Activated CD8-positive, alpha-beta T cell treated with anti-CD3 and anti-CD28 coated beads, Interleukin-2, amount 10 ng/mL, durations not matched to agents 7 days and 5 days (primary cell): ENCODE measurements at places on chromosomes 11 and 22. TPM values are rescaled to one million over a fixed set of nuclear protein-coding genes. Genes with fewer than 3 reads are reported as not detected.
A peak's percentile ranks its signal among the peaks of the same experiment; 100 is the strongest.

DNA sequence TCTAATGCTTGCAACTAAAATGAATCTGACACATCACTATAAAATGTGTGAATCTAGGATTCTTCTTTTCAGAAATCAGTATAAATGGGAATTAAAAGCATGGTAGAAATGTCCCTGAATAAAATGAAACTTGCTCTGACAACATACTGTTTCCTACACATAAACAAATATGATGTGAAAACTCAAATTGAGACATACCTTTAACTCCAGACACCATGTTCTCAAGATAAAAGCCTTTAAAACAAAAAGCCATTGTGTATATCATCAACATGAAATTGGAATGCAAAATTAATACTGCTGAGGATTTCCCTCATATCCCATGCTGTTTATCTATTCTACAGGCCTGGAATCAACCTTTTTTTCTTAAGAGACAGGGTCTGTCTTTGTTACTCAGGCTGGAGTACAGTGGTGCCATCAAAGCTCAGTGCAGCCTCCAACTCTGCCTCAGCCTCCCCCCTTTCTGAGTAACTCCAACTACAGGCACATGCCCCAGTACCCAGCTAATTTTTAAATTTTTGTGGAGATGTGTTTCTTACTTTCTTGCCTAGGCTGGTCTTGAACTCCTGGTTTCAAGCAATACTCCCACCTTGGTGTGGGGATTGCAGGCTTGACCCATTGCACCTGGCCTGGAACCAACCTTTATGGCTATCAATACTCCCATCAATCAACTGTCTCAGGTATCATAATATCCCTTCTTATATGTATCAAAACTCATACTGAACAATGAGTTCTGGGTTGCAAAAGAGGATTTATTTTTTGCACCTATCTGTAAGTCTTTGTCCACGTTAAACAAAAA, 6.7 kb downstream of the TAF1D start:
- DNase-seq, result no peak
- peak overlapping the region; percentile 34 for H3K4me3 ChIP-seq
- no peaks in the 10 kb centered on the region for H3K27me3 ChIP-seq
- peaks cover 66% of the 10 kb centered on the region for H3K4me1 ChIP-seq

DNA sequence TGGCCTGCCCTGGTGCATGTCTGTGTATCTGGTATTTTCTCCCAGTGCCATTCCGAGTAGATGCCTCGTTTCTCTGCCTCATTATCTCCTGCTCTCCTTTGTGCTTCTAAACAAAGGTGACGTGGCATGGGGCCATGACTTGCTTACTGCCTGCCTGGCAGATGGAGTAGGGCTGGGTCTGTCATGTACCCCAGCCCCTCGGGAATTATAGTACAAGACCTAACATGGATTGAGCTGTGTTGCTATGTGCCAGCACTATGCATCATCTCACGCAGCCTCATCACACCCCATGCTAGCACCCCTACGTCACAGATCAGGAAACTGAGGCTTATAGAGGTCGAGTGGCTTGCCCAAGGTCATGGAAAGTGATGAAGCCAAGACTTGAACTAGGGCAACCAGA, 88.1 kb downstream of the GALNT18 start:
- no peak overlapping the region for H3K27ac ChIP-seq
- H3K27me3 ChIP-seq, result no peaks in the 10 kb centered on the region
- no peak for DNase-seq
- no peaks in the 10 kb centered on the region for H3K36me3 ChIP-seq
- H3K4me3 ChIP-seq, result no peak overlapping the region

MCHR1 gene
- not detected for total RNA-seq

INPPL1 gene
- total RNA-seq, result 141 TPM

- H3K36me3 ChIP-seq, result no peaks in the 10 kb centered on the region
- H3K27me3 ChIP-seq, result no peaks in the 10 kb centered on the region
- H3K27ac ChIP-seq, result peak within 1 kb of the TSS; percentile 72
- H3K4me1 ChIP-seq, result peaks cover 7% of the 10 kb centered on the region
- DNase-seq, result no peak
Observed at GRCh38 chr11:47378010-47378835, at the start of gene SPI1. Gene SPI1, minus strand, starts transcription at chr11:47378547. Its CDS starts 194 bp downstream, at chr11:47378353.

DNA sequence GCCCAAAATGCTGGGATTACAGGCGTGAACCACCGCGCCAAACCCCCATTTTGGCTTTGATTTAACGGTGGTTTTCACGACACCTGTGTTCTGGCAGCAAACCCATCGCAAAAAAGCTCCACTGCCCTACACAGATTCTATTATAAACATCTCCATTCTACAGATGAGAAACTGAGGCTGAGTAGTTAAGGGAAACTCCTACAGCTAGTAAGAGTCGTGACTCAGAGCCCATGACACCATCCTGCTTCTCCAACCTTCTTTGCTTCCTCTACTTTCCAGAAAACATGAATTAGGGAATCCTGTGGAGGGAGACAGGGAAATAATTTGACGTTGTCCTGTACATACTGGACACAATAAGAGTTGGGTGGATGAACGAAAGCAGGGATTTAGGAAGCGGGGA, 429 bp upstream of the SNX15 start:
- H3K27ac ChIP-seq, result peak overlapping the region; percentile 91
- no peak for DNase-seq
- peaks cover 26% of the 10 kb centered on the region for H3K4me1 ChIP-seq
- peaks cover 2% of the 10 kb centered on the region for H3K27me3 ChIP-seq
- peak overlapping the region; percentile 75 for H3K4me3 ChIP-seq
